ENCODE measurements at places on chromosomes 3 and 15.

DNA sequence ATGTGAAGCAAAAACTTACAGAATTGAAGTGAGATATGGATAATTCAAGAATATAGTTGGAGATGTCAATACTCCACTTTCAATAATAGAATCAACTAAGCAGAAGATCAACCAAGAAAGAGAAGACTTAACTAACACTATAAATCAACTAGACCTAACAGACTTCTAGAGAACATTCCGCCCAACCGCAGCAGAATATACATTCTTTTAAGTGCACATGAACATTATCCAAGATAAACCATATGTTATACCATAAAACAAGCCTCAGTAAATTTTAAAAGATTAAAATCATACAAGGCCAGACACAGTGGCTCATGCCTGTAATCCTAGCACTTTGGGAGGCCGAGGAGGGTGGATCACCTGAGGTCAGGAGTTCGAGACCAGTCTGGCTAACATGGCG lies 5.5 kb upstream of the TEX55 start:
- no peak for DNase-seq

DNA sequence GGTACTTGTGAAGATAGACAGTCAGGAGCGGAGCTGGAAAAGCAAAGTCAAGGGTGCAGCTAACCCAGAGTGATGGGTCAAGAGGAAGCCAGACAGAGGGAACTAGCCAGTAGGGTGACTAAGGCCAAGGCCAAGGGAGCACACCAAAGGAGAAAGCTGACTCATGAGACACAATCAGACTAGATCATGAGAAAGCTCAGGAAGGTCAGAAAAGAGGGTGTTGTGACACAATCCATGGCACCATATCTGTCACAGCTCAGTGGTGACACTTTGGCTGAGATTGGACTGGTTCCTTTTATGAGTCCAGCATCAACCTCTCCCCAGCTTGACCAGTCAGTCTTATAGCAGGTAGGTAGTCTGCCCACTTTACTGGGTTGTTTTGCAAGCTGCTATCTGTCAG lies 22.2 kb downstream of the P2RY1 start:
- no peak for DNase-seq

DNA sequence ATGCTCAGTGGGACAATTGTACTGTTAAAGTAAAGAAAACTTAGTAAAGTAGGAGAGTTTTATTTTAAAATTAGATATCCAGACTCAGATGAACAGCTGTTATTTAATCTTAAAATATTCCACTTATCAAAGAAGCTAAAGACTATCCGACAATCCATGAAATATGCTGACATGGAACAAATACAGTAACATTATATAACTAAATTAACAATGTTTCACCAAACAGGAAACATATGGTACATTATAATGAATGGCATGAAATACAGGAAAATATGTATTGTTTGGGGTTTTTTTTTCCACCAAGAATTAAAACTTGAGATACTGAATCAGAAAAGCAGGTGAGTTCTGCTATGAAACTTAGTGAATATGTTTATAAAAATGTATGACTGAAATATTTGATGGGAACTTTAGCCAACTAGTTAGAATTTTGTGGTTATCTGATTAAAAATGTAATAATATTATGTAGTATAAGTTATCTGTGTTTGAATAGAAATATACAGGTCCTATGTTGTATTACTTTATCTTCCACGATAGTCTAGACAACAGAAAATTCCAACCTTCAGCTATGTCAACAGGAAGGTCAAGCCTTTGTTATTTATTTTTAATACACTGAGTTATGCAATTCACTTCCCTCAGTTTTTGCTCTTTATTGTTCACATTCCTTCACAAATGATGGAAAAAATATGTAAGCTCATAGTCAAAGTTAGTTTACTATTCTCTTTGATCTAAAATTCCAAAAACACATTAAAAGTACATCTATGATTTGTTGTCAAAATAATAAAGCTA lies 72.7 kb downstream of the UACA start:
- DNase-seq = no peak

DNA sequence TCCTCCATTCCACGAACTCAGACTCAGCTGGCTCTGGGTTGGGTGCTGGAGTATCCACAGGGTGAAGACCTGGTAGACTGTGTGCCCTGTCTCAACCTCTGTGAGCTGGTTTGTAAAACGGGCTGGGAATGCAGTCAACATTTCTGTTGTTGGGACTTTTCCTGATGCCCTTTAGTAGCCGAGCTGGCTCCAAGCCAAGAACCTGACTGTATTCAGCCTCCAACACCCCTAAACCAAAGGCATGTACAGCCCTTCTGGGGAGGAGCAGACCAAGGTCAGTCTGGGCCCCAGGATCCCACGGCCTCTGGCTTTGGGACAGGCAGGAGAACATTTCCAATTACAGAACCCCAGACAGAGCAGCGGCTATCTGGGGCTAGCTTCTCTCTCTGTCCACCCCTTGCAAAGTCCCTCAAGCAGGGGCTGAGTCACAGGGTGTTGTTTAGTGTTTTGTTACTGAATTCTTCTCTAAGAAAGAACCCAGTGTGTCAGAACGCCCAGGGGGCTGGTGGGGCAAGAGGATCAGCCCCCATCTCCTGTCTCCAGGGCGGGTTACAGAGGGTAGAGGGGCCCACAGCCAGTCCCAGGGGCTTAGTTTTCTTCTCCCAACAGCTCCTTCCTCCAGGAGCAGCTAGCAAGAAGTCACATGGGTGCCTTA lies 56.8 kb upstream of the SLC6A6 start:
- no peak for DNase-seq

DNA sequence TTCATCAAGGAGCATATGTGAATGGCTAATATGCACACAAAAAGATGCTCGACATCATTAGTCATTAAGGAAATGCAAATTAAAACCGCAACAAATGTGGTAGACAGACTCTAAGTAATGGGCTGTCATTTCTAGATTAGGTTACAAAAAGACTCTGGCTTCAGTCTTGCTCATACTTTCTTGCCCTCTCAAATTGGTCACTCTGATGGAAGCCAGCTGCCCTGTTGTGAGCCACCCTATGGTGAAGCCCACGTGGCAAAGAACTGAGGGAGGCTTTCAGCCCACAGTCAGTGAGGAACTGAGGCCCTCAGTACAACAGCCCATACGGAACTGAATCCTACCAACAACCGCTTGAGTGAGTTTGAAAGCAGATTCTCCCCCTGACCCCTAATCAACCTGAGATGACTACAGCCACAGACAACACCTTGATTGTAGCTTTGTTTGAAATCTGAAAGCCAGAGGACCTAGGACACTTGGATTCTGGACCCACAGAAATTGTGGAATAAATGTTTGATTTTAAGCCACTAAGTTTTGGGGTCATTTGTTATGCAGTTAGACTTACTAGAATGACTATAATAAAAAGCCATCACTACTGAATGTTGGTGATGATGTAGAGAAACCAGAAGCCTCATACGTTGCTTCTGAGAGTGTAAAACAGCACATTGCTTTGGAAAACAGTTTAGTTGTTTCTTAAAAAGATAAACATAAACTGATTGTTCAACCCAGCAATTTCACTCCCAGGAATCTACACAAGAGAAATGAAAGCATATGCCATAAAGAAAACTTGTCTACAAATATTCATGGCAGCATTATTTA lies 45.7 kb downstream of the EHHADH start:
- no peak for DNase-seq

Measured in caudate nucleus (tissue), 63 donors.